ENCODE measurements at places on chromosomes 7 and 10.

DNA sequence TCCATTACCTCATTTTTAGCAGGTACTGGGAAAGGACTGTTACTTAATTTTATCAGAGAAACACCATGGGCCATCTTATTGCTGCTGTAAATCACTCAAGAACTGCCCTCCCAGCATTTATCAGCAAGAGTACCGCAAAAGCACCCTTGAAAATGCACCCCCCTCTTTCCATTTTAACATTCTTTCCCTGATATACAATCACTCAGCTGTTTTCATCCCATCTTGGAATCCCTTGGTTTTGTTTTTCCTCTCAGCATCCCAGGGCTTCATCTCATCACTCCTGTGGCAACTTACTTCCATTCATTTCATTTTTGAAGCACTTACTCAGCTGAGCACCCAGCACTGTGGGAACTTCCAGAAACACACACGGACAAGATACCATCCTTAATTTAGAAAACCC lies 36.5 kb downstream of the RAPGEF5 start:
- DNase-seq = no peak

- DNase-seq = no peak
Observed at GRCh38 chr10:92732958-92733357, 43.2 kb downstream of the HHEX start.

- peak; percentile 67 for DNase-seq
Observed at GRCh38 chr10:44913350-44914081, 2.4 kb downstream of the TMEM72 start.

- DNase-seq = no peak
Observed at GRCh38 chr10:110502851-110503301, 5.2 kb downstream of the DUSP5 start.

GRCh38 chr10:95415621-95416031 lies 124.8 kb upstream of the PDLIM1 start:
- no peak for DNase-seq

DNA sequence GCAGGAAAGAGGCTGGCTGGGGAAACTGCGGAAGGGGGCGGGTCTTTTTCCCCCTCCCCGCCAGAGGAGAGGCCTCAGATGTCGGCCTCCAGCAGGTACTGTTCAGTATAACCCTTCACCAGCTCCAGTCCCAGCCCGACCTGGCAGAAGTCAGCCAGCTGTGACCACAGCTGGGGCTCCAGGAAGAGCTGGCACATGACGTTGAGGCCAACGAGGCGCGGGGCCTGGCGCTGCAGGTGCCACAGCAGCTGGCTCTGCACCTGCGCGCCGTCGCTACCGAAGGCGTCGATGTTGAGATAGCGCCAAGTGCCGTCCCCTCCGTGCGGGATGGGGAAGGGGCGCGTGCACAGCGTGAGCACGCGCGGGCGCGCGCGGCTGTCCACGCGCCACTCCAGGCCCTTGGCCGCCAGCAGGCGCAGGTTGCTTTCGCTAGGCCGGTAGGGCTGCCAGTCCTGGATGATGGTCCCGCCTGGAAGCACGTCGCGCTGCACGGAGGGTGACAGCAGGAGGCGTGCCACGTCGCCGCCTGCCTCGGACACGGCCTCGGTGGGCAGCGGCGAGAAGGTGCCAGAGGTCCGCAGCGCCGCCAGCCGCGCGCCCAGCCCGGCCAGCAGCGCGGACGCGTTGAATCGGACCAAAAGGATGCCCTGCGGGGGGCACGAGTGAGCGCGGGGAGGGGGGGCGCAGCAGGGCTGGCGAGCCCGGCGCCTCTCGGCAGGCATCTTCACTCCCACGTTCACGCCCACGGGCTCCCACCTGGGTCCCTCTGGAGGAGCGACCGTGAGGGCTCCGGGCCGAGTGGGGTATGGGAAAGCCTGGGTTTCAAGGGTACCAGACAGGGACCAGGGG lies 6.9 kb upstream of the VGF start:
- DNase-seq = no peak

- DNase-seq = no peak
Observed at GRCh38 chr7:33837356-33837851, 67.9 kb upstream of the BMPER start.

DNA sequence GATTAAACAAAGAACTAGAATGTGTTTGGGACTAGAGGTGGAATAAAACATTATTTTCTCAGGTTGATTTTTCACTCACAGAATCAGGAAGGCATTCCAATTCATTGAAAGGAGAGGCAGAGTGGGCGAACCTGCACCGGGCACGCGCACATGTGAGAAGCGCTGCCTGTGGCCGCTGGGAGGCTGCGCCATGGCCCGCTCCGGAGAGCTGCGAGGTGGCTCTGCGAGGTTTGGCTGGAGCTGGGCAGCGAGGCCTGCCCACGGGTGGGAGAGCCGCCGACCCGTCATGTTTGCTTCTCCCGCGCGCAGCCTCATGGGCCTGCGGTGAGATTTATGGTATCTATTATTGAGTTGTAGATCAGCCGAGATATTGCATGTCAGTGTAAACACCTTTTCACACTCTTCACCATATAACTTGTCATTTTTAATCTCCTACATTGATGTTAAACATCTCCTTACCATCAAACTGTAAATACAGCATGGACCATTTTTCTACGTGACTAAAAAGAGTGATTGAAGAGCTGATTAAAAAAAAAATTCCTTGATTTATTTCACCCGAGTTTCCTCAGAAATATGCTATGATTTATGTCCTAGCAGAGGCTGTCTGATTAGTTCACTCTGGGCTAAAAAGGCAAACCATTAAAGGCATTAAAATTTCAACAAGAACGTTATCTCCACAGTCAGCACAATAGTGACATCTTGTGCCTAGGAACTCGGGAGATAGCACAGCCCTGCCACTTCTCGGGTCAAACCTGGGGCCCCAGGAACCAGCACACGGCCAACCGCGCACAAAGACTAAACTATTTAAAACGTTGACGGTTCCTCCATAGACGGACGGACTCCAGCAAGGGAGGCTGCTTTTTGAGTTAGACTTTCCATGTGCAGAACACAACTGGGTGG lies 96.6 kb upstream of the RNF32 start:
- DNase-seq = no peak

- DNase-seq = no peak
Observed at GRCh38 chr10:22849077-22849805, 78.6 kb upstream of the ARMC3 start.

GRCh38 chr7:97024209-97025129 lies at the start of gene DLX5:
DLX5 (minus strand) TSS chr7:97024831; CDS start chr7:97024623, 208 bp downstream.
- no peak for DNase-seq

GRCh38 chr10:21488957-21489446 lies 36.5 kb downstream of the SKIDA1 start:
- DNase-seq = no peak

DNA sequence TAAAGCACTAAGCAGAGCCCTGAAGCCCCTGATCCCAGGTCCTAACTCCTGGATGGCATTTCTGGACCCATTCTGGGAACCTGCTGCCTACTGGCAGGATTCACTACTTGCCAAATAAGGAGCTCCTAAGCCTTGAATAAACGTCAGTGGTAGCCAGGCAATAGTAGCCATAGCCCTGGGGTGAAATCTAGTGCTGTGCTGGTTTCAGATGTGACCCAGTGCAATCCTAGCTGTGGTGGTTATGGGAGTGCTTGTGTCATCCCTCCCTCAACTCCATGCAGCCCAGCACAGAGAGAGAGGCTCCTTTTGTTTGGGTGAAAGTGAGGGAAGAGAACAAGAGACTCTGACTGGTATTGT lies 43.7 kb downstream of the PCLO start:
- DNase-seq = no peak

GRCh38 chr7:272108-272615 lies 17.8 kb upstream of the FOXL3 start:
- no peak for DNase-seq

DNA sequence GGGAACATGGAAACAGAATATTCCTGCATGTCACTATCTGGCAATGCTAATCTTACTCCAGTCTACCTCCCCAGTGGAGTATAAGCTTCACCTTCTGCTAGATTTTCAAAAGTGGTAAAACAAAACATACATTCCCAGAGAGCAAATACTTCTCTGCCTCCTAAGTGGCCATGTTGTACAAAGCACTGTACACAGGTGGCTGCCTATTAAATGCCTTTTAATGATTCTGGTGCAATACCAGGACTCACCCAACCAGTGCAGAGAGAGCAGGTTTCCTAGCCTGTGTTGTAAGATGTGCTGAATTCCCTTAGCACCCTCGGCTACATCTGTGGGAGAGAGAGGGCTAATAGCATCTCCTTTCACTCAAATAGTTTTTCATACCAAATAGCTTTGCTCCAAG lies 684.3 kb upstream of the NRP1 start:
- DNase-seq = no peak

- DNase-seq = peak; percentile 89
Observed at GRCh38 chr10:101018600-101019439, 12.1 kb downstream of the PDZD7 start.

- peak; percentile 80 for DNase-seq
Observed at GRCh38 chr7:74606101-74606908, 51.2 kb upstream of the GTF2I start.

- no peak for DNase-seq
Observed at GRCh38 chr7:66474441-66474840, 154.2 kb upstream of the KCTD7 start.

- DNase-seq = no peak
Observed at GRCh38 chr7:132842478-132842877, 239.4 kb downstream of the CHCHD3 start.

DNA sequence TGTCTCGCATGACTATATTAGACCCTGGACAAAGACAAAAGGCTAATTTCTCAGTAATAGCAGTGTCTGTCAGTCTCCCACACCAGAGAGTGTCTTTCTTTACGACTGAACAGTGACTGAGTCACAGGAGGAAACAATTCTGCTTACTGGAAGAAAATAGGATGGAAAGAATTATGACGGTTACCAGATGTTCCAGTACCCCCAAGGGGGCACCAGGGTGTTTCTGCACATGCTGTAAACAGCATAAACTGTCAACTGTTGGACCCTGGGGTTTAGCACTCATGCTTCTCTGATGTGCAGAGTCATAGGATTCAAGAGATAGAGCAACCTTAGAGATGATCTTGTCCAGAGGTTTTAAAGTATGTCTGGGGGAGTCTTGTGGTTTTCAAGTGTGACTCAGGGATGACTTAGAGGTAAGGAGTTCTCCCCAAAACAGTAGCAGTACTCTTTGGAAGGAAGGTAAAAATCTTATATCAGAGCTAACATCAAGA lies 291.7 kb downstream of the THSD7A start:
- no peak for DNase-seq

- DNase-seq = no peak
Observed at GRCh38 chr7:88201305-88201704, 18.5 kb downstream of the SRI start.

DNA sequence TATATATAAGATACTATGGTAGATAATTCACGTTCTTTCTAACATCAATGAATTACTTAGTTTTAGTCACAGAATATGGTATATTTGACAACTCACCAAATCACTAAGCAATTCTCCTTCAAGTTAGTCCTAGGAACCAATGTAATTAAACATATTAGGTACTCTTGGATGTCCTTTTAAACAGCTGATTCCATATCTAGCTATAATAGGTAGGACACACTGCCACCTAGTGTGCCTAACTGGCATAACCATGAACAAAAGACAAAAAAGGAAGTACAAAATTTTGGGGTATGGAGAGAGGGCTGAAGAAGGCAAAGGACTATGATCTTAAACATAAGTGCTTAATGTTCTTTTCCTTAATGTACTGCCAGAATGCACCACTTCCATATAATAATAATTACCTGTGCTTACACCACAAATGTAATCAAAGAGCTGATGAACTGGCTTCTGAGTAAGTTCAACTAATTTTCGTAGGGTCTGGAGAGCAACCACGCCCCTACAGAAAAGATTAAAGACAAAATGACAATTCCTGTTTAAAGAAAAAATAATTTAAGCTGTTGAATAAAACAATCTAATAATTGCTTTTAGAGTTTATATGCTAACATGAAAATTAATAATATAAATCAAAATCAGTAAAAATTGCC lies 28.7 kb downstream of the PNPLA8 start:
- DNase-seq = peak; percentile 65

DNA sequence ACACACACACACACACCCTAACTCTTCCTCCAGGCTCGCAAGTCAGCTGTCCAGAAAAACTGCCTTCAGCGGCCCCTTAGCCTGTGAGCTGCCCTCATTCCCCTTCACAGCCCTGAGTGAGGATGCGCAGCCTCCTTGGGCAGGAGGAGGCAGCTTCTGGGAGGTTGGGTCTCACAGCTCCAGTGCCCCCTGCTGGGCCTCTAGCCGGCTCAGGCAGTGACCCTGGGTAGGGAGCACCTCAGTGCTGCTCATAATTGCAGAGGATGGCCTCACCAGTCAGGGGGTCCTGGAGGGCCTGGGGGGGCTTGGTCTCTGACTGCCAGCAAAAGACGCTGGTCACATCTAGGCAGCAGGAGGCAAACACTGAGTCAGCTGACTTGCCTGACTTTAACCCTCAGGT lies 43.7 kb downstream of the ZNF273 start:
- DNase-seq = no peak

DNA sequence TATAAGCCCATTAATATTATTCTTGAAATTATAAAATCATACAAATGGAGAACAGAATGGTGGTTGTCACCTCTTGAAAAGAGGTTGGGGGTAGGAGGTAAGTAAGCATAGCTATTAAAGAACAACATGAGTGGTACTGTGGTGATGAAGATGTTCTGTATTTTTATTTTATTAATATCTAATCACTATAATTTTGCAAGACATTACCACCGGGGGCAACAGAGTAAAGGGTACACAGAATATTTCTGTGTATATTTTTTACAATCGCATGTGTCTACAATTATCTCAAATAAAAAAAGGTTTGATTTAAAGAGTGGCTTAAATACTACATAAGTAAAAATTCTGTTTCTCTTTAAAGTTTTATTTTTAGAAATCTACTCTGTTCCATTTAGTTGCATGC lies 557.8 kb downstream of the NXPH1 start:
- DNase-seq = no peak

- no peak for DNase-seq
Observed at GRCh38 chr7:11485636-11486035, 346.4 kb downstream of the THSD7A start.

DNA sequence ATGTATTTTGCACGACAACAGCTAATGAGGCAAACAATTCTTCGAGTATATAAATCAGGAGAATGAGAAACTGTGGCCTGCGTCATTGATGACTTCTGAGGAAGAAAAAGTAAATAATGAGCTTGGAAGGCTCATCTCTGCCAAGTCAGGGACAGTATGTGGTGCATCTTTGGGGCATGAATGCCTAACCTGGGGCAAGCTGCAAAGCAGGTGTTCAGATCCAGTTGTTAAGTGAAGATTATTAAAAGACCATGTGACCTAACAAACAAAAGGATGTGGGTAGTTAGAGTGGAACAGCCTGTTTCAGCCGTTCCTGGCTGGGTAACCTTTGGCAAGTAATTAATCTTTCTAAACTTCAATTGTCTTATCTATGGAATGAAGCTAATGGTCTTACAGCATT lies 93.0 kb downstream of the LYZL2 start:
- no peak for DNase-seq

GRCh38 chr10:7577176-7577575 lies 89.6 kb downstream of the ITIH5 start:
- no peak for DNase-seq

GRCh38 chr10:1928606-1929005 lies 191.3 kb upstream of the ADARB2 start:
- DNase-seq = no peak

DNA sequence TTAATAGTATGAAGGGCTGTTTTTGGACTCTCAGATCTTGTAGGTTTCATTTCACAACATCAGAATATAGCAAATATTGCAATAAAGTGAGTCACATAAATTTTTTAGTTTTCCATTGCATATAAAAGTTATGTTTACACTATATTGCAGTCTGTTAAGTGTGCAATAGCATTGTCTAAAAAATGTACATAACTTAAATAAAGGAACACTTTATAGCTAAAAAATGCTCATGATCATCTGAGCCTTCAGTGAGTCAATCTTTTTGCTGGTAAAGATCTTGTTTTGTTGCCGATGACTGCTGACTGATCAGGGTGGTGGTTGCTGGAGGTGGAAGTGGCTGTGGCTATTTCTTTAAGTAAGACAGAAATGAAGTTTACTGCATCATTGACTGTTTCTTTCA lies 42.0 kb downstream of the ABCA13 start:
- DNase-seq = no peak
